Stimulated activated CD4-positive, alpha-beta T cell treated with anti-CD3 and anti-CD28 coated beads, Interleukin-15, amount 100 ng/mL, for 1 hour (primary cell): ENCODE measurements at places on chromosomes 6 and 20.

GRCh38 chr20:46955601-46956556 is 61.2 kb downstream of the EYA2 start:
- DNase-seq: no peak

DNA sequence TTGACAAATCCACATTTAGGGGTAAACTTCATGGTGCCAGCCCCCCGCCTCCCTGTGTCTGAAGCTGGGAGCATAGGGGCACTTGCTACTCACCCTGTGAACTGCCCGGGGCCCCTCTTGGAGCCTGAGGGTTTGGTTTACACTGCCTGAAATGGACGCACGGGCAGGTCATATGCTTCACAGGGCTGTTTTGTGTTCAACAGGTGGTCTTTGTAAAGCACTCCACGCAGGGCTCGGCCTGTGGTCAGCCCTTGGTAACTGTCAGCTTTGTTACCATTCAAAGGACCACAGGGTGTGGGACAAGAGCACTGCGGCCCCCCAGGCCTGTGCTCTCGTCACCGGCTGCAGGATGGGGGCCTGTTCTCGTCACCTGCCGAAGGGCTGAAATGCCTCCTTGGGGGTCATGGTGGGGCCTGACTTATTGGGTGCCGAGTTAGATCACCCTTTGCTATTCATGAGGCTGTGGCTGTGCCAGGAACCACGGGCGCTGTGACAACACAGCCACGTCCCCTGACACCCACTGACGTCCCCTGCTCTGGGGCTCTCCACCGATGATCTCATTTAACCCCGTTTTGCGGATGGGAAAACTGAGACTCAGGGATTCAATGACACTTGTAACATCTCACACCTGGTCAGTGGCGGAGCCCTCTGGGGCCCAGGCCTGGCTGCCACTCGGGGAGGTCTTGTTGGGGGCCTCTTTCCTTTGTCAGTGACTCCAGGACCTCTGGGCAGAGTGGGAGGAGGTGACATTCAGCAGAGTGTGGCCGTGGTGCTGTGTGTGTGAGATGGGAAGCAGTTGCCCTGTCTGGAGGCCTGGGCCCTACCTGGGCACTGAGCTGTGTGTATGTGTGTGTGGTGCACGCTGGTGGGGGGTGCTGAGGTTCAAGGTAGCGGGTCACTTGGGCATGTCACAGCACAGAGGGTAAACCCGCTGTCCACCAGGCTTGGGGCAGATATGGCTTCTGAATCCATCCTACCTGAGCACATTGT is 24.9 kb downstream of the ZBP1 start:
- DNase-seq: no peak

GRCh38 chr6:93017213-93017612 is 402.1 kb downstream of the EPHA7 start:
- no peak for DNase-seq

DNA sequence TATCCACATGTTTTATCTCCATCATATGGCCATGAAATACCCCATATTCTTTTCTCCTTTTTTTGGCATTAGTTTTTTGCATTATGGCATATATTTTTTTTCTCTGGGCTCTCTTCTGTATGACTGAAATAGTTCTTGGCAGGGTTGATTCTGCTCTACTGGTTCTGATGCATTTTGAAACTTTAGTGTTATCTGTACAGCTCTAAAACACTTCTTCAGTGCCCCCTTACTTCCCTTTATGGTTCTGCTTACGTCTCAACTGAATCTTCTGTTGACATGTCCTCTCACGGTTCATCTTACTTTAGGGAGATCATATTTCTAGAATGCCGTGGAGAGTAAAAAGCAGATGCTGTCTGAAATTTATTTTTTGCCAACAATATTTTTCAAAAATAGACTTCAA is 23.2 kb upstream of the TXNDC5 start:
- no peak for DNase-seq

DNA sequence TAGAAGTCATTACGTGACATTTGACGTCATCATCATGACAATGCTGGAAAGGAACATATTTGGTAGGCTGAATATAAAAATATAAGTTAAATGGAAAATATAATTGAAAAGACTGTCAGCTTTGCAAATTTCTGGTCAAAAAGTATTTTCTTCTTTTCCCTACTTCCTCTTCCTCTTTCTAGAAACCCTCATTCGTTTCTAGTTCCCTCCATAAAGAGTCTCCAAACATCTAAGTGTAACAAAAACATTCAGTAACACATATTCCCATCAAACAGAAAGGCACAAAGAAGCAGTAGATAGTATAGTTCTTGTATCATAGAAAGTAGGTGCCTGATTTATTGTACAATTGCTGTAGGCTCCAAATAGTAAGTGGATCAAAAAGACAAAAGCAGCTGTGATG is 150.8 kb upstream of the FAM83B start:
- DNase-seq: no peak

GRCh38 chr6:75882734-75883133 is 133.7 kb downstream of the MYO6 start:
- no peak for DNase-seq

DNA sequence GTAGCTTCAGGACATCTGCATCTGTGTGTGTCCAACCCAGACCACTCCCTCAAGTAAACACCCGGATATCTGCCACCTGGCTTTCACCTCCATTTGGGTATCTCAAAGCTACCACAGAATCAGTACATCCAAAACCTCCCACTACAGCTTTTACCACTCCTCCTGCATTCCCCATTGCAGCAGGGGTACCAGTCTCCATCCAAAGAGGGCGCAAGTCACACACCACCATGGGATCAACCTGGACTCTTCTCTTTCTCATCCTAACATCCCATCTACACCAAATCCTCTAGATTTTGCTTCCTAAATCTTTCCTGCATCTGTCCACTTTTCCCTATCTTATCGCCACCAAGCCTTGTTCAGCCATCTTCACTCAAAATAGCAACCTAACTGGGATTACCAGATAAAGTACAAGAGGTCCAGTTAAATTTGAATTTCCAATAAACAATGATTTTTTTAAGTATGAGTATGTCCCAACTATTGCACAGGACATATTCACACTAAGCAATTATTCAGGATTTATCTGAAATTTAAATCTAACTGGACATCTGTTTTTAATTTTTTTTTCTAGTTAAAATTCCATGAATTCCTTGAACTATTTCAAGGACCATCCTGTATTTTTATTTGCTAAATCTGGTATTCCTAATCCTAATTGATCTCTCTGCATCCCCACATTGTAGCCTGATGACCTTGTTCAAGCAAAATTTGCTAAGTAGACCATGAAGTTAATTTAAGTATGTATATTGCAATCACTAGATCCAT is 164.3 kb upstream of the MLN start:
- no peak for DNase-seq

- DNase-seq: no peak
Observed at GRCh38 chr6:165008971-165009370, 300.4 kb downstream of the C6orf118 start.
